Smooth muscle cell of trachea (primary cell): ENCODE measurements at places on chromosomes 2 and 18. TPM values are rescaled to one million over a fixed set of nuclear protein-coding genes. Genes with fewer than 3 reads are reported as not detected.

CYRIA gene
- total RNA-seq = 4.3 and 4.5 TPM in 2 replicates

TMEM178A gene
- total RNA-seq = 1.0 and 1.3 TPM in 2 replicates

ITGA4 gene
- 81.6 and 92.3 TPM in 2 replicates for total RNA-seq

CCL20 gene
- 2.2 TPM in 1 of 2 replicates, not detected in the other for total RNA-seq

CAVIN2 gene
- total RNA-seq = 21.0 and 22.8 TPM in 2 replicates

CFC1 gene
- not detected in 2 replicates for total RNA-seq

ZNF804A gene
- total RNA-seq = 1.9 and 2.3 TPM in 2 replicates

HOXD13 gene
- not detected in 2 replicates for total RNA-seq

OLA1 gene
- 65.2 and 127 TPM in 2 replicates for total RNA-seq
